ENCODE measurements at places on chromosomes 12 and 14.

- no peak for DNase-seq
Measured at GRCh38 chr14:37179896-37180502, 7.6 kb upstream of the SLC25A21 start.

DNA sequence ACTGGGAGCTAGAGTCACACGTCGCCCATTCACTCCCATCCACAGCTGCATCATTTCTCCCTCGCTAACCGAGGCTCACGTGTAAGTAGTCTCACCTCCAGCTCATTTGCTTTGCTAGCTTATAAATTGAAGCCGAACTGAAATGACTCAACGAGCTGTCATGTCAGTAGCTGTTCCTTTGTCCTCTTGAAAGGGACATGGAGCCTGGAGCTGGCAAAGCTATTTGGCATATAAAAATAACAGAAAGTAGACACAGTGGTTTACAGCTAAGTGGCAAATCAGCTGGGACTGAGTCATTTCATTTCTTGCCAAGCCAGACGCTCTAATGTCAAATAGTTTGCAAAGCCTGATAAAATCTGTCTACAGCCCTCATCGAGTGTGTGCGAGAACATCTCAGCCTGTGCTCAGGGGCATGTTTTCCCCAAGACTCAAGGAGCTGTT is 114.4 kb upstream of the TMEM233 start:
- DNase-seq: no peak

GRCh38 chr14:59271734-59272133 is 83.3 kb downstream of the DAAM1 start:
- DNase-seq: peak; percentile 2

DNA sequence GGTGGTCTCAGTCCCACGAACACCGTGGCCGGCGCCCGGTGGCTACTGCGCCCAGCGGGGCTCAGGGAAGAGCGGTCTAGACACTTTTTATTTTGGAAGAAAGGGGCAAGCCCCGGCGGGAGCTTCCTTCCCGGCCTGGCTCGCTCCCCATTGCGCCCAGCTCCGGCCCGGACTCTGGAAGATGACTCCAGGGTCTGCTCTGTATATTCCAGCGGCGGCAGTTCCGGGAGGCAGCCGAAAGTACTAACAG is 225.1 kb upstream of the CRY1 start:
- no peak for DNase-seq

DNA sequence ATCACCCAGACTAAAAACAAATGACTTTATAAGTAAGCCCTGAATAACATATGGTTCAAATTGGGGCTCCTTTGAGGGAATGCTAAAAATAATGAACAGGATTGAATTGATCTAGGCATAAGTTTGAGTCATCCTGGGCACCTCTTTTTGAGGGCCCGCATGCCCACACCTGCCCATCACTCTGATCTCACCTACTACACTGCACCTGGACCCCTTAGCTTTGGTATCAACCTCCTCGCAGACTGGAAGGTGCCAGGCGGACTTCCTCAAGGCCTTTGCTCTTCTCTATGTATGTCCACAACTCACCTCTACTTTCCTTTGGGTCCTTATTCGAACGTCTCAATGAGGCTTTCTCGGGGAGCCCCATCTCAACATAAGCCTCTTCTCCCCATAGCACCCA is 17.2 kb downstream of the NTN4 start:
- no peak for DNase-seq

DNA sequence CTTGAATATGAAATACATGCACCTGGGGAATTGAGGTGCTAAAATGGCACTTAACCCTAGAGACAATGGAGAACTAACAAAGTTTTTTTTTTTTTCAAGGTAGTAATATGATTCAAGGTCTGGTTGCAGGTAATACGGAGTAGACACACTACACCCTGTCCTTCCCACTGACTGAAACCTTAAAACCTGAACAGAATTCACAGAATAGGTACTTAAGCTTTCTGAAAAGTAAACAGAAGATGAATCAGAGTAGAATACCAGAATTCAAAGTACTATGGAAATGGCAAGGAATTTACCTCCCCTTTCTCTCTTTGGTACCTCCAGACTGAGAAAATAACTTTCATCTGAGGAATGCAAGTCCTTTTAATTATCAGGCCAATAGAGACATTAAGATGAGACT is 87.2 kb downstream of the PAPLN start:
- no peak for DNase-seq

GRCh38 chr12:57993030-57993429 is 51.7 kb downstream of the ATP23 start:
- no peak for DNase-seq
